ENCODE measurements at places on chromosomes 5 and 9.

- DNase-seq = no peak
Measured at GRCh38 chr5:141866096-141866495, 12.1 kb downstream of the PCDH1 start.

GRCh38 chr5:21823076-21823574, 1030.0 kb downstream of the CDH12 start:
- no peak for DNase-seq

GRCh38 chr9:136592666-136593065, 46.8 kb upstream of the NOTCH1 start:
- DNase-seq = no peak

DNA sequence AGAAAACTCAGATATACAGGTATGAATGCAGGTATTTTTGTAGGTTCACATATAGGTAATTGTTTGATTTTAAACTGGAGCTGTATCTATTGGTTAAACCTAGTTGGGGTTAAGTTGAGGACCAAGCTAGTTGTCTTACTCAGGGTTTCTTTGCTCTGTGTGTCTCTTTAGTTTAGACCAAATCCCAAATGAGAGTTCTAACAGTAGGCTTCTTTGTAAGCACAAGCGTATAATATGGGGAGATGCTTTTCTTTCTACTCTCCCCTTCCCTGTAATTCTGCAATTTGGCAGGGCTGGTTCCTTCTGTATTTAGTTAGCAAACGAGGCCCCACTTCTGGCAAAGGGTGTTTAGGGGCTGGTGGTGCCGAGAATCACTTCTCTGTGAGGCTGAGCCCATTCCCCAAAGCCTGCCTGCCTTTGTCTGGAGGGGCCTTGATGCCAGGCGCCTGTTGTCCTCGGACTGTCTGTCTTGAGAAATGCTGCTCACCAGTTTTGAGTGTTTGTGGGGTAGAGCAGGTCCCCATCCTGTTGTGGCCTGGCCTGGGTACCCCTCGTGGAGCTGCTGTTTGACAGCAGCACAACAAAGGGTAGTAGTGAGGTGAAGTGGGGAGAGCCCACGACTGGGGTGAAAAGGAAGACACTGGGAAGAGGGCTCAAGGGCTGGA, 259.3 kb downstream of the FANCC start:
- no peak for DNase-seq

- no peak for DNase-seq
Measured at GRCh38 chr5:178576591-178577351, 13.4 kb downstream of the COL23A1 start.

Data from SW 1271 (cell line).